ENCODE measurements at places on chromosomes 13 and 19.
A peak's percentile ranks its signal among the peaks of the same experiment; 100 is the strongest.

DNA sequence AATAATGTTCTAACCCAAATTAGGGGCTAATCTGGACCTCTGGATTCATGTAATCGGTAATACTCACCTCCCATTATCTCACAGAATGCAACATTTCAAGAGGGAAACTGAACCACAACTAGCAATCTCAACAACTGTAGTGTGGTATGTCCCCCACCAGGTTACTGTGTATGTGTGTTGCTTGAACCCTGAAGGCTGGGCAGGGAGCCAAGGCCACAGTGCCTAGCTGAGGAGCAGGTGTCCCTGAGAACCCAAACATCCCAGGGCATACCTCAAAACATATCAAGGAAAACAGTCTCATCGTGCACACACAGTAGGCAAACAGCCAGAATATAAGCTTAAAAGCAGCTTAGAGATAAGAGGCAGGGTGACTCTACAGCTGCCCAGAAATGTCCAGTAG, 20.5 kb upstream of the NEK3 start:
- DNase-seq: no peak

GRCh38 chr13:95199896-95200295, 101.4 kb downstream of the ABCC4 start:
- no peak for DNase-seq

DNA sequence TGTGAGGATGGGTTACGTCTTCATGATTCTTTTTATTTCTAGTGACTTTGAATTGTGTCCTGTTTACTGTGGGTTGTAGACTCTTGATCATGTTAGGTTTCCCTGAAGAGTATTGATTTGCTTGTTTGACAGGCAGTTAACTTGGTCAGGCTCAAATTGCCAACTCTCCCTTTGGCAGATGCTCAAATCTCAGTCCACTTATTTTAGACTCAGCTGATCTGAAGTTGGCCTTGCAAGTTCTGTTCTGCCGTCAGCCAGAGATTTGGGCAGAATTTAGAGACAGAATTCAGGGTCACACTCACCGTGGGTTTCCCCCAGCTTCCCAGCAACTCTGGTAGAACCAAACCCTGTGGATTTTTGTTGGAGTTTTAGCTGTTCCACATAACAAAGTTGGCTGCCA, 71.6 kb upstream of the TEX29 start:
- DNase-seq: no peak

GRCh38 chr19:55344444-55344843, 4.8 kb downstream of the KMT5C start:
- DNase-seq: no peak

GRCh38 chr13:78601874-78602560, 1.3 kb downstream of the POU4F1 start:
- DNase-seq: no peak

GRCh38 chr19:50410109-50410508, 8.6 kb upstream of the SPIB start:
- no peak for DNase-seq

GRCh38 chr13:70473907-70474306, 365.7 kb upstream of the KLHL1 start:
- DNase-seq: no peak

GRCh38 chr19:42246143-42246921, 3.9 kb upstream of the GSK3A start:
- DNase-seq: peak; percentile 66

DNA sequence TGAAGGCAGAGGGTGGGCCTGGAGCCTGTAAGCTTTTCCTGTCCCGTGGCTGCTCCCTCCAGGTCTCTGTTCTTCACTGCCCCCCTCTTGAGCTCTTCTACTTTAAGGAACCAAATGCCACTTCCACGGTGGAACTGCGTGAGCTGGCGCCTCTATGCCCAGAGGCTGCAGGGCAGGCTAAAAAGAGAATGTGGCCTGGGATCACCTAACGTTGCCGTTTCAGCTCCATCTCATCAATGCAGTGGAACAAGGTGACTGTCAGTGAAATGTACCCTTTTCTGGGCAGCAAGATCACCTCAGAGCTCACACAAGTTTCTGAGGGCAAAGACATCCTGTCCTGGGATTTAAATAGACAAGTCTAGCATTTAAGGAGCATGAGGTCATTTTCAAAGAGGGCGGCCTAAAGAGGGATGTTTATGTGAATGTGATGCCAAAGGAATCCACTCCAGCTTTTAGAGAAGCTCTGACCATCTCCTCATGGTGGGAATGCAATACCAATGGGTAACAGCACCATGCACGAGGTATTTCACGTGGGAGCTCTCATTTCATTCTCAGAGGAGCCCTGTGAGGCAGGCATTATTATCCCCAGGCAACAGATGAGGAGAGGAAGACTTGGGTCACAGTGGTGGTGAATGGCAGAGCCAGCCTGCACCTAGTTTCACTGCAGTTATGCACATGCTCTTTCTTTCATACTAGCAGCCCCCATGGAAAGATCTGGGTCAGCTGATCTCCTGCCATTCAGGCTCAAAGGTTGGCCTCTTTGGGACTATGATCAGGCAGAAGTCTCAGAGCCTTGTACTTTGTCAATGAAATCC, 39.3 kb downstream of the RGCC start:
- DNase-seq: no peak

All from fibroblast of skin of left quadriceps (primary cell).